Activated T-helper 1 cell treated with anti-CD3 and anti-CD28 coated beads, Interleukin-12 subunit alpha, Interleukin-12 subunit beta, Interleukin-2, Interleukin-4 antibody, amounts not matched to agents 30 ng/mL and 10 ng/mL and 1 ng/mL, durations not matched to agents 14 hours and 24 hours and 36 hours (primary cell): ENCODE measurements at places on chromosomes 13 and 19. TPM values are rescaled to one million over a fixed set of nuclear protein-coding genes. Genes with fewer than 3 reads are reported as not detected.

DNA sequence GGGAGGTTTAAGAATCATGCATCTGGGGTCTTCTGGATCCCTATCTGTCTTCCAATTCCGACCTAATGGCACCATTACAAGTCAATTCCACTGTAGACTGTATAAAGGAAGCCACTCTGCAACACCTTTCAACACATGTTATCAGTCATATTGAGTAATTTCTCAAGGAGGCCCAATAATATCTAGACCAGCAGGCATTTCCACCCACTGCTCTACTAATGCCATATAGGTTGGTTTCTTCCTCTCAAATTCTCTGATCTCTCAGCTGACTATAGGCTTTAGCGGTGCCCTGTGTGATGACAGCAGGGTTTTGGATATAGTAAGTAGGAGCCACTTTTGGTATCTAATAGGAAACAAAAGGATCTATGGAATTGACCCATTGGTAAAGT lies 12.4 kb upstream of the ITM2B start:
- no peak for DNase-seq

DNA sequence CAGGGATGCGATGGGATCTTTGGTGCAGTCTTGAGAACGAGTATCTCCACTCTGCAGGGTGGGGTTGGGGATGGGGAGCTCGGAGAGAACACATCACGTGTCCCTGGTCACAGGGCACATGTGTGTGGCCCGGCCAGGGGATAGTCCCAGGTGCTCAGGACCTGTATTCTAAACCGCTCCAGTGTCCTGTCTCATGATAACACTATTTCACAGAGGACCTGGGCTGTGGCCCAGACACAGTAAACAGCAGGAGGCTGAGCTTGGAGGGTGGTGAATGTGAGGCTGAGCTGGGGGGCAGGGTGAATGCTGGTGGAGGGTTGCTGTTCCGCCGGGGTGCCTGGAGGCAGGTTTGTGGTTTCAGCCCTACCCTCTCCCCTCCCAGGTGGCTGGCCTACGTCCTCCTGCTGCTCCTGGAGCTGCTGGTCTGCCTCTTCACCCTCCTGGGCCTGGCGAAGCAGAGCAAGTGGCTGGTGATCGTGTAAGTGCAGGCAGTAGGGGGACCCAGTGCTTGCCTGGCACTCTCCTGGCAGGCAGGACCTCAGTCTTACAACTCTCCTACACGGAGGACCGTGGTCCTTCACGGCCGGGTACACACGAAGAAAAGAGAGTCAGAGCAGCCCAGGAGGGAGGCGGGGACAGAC lies 11.1 kb downstream of the TTYH1 start:
- no peak for DNase-seq

DNA sequence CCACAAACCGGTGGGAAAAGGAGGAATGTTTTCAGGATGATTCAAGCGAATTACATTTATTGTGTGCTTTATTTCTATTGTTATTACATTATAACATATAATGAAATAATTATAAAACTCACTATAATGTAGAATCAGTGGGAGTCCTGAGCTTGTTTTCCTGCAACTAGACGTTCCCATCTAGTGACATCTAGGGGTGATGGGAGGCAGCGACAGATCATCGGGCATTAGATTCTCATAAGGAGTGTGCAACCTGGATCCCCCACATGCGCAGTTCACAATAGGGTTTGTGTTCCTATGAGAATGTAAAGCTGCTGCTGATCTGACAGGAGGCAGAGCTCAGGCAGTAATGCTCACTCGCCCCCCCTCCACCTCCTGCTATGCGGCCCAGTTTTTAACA lies 54.5 kb downstream of the SPTBN4 start:
- no peak for DNase-seq

Gene LILRB1
- not detected in 2 replicates for total RNA-seq

- no peak for DNase-seq
These were observed 8.7 kb downstream of the SYNGR4 start for GRCh38 chr19:48372904-48373303.

DNA sequence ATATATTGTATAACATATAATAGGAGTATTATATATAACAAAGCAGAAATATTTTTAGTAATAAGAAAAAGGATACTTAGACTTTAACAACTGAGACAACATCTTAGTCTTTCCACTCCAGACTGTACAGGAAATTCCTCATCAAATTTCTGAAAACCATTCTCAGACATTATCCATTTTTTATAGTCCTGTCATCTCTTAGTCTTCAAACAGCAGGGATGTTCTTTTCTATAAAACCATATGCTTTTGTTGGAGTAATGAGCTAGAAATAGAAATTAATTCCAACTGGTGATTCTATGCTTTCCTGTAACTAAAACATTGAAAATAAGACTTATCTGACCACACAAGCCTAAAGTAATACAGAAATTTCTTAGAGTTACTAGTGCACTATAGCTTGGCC lies 82.2 kb upstream of the CSNK1A1L start:
- DNase-seq = no peak

GRCh38 chr13:29165216-29165615 lies 345.1 kb downstream of the MTUS2 start:
- DNase-seq = no peak

DNA sequence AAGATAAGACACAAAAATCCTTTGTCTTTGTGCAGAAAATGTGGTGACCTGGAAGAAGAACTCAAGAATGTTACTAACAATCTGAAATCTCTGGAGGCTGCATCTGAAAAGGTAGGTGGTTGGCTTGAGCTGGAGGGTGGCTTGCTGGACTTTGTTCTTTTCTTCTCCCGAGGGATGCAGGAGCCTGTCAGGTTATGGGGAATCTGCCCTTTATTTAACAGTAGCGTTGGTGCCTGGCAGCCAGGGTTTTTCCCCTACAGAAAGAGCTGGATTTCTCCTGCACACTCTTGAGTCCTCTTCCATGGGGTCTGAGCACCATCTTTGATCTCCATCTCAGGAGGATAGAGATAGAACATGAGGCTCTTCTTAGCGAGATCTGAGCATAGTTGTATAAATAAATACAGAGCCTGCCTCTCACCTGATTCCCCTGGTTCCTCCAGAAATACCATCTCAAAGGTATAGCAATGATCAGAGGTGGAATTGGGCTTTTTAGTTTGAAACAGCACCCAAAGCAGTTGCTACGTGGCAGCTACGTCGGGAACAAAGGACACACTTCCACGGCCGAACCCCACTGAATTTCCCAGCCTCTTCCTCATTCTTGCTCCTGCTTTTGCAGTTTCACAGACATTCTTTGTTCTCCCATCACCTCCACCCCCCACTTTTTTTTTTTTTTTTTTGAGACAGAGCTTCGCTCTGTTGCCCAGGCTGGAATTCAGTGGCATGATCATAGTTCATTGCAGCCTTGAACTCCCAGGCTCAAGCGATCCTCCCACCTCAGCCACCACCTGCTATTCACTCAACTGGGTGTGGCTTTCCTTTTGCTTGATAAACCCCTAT lies 12.9 kb downstream of the TPM4 start:
- no peak for DNase-seq

DNA sequence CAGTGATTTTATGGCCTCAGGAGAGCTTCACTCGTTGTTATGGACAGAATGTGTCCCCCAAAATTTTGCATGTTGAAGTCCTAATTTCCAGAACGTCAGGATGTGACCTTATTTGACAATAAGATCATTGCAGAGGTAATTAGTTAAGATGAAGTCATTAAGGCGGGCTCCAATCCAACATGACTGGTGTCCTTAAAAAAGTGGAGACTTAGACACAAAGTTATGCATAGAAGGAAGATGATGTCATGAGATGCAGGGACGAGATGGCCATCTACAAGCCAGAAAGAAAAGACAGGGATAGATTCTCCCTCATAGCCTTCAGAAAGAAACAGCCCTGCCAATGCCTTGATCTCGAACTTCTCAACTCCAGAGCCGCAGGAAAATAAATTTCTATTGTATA lies 25.8 kb upstream of the SPATA13 start:
- no peak for DNase-seq

DNA sequence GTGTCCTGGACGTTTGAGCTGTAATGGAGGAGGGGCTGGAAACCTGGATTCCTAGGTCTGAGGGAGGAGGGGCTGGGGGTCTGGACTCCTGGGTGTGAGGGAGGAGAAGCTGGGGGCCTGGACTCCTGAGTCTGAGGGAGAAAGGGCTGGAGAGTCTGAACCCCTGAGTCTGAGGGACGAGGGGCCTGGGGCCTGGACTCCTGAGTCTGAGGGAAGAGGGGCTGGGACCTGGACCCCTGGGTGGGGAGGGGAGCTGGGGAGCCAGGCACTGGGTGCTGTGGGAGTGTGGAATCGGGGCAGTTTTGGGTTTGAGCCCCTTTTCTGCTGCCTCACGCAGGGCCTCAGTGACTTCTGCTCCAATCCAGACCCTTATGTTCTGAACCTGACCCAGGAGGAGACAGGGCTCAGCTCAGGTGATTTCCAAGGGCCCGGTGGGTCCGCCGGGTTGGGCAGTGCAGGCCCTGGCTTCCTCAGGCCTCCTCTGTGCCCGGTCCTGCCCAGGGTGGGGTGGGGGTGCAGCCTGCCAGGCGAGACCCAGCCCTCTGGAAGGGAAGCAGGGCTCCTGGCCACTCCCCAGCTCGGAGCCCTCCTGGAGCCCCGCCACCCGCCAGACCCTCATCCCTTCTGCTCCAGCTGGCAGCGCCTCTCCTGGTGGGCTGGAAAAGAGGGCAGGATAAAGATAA lies 14.4 kb downstream of the TTYH1 start:
- no peak for DNase-seq

DNA sequence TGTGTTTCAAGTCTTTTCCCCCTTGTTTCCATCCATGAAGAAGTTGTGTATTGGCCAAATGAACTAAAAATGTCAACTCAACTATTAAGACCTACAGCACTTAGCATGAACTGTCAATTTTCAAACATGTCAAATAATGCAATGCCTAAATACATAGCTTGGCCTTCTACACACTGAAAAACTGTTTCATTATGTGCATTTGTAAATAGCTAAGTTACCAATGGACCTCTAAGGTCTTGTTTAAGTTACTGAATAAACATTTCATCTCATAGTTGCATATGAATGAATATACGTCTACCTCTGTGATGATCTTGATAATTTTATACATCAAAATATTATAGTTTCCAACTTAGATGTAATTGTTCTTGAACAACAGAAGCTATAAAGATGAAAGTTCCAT lies 744.5 kb downstream of the EFNB2 start:
- DNase-seq = no peak

Gene IGFL1
- total RNA-seq = not detected in 2 replicates

DNA sequence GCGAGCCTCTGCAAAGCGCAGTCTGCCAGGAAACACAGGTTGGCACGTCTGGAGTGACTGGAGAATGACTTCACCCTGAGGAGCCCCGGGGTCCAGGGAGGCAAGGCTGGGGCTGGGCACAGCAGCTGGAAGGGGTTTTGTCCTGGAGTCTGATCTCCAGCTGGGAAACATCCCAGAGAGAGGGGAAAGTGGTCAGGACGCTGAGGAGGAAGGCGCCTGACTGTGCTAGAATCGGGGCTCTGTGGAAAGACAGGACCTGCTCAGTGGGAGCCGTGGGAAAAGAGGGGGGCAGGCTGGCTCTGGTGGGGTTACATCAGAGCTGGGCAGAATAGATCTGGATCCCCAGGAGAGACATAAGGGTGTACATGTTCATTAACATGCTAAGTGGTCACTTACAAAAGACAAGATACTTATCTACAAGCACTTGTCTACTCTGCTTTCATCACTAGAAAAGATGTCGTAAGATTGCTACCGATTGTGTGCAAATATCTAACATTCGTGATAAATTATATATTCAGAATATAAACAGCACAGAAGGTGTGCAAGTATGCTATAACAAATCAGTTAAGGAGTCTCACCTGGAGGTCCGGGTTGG lies 106.6 kb downstream of the COL4A1 start:
- no peak for DNase-seq

- no peak for DNase-seq
These were observed 109.5 kb downstream of the MZT1 start for GRCh38 chr13:72617951-72618350.

Gene SBK2
- not detected in 2 replicates for total RNA-seq

- no peak for DNase-seq
These were observed 971 bp downstream of the ATCAY start for GRCh38 chr19:3881272-3882040.

DNA sequence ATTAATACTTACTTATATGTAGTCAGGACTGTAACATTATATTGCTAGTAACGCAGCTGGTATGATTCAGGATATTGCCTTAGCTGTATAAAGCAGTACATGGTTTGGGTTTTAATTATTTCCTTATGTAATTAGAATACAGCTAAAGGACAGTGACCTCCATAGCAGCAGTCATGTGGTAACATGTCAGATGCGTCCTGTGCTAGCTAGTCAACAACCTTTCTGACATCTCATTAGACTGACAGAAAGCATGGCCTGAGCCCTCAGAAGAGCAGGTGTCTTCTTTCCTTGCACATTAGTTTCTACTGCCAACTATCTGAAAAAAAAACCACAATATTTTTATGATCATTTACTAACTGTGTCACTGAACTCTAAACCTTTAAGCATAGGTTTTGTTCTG lies 122.2 kb downstream of the MAB21L1 start:
- no peak for DNase-seq

DNA sequence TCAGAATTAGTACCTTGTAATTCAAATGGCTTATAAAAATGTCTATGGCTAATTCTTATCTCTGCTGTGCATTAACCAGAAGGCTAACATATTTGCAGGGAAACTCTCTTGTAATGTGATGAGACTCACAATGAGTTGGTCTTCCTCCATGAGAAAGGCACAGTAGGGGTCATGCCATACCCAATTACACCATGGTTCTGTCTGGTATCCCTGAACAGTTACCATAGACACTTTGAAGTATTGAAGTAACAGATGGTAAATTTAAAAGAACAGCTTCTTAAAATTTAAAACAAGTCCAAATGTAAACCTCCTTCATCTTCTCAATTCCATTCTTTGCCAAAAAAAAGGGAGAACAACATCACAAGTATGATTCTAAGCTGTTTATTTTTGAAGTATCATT lies 22.6 kb upstream of the SLAIN1 start:
- DNase-seq = no peak

Gene FFAR3
- total RNA-seq = 0.20 and 0.36 TPM in 2 replicates

Gene ILF3
- total RNA-seq = 536 and 558 TPM in 2 replicates

GRCh38 chr19:1232652-1233072 lies 5.1 kb downstream of the CBARP start:
- DNase-seq = no peak

GRCh38 chr19:48148576-48148975 lies 21.6 kb downstream of the LIG1 start:
- no peak for DNase-seq

DNA sequence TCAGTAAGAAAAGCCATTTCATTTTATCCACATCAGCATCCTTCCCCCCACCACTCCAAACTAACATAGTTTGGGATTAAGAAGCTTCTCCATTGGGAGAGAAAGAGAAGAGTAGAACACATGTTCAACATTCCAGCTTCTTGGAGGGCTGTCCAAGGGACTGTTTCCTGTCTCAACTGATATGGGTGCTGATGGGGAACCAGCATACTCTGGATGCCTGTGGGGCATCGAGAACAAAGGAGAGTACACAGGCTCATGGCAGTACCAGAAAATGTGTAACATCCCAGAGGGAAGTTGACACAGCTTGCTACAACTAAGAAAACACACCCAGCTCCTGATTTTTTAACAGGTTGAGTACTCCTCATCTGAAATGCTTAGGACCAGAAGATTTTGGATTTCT lies 24.7 kb downstream of the SUCLA2 start:
- no peak for DNase-seq

Gene GRIK5
- total RNA-seq = 3.9 TPM in 2 replicates

Gene AMER2
- total RNA-seq = not detected in 2 replicates

GRCh38 chr19:54209058-54209810 lies 8.6 kb downstream of the RPS9 start:
- DNase-seq = no peak
